ENCODE measurements at places on chromosomes 7 and 10. TPM values are rescaled to one million over a fixed set of nuclear protein-coding genes. Genes with fewer than 3 reads are reported as not detected.
A peak's percentile ranks its signal among the peaks of the same experiment; 100 is the strongest.

PRPS1L1 gene
- total RNA-seq, result not detected

RBP4 gene
- total RNA-seq, result not detected

GDF10 gene
- not detected for total RNA-seq

- DNase-seq, result no peak
Observed at GRCh38 chr10:1193561-1193960, 137.4 kb downstream of the WDR37 start.

GRCh38 chr7:45089341-45089891 is 647 bp upstream of the NACAD start:
- DNase-seq, result peak; percentile 58

DNA sequence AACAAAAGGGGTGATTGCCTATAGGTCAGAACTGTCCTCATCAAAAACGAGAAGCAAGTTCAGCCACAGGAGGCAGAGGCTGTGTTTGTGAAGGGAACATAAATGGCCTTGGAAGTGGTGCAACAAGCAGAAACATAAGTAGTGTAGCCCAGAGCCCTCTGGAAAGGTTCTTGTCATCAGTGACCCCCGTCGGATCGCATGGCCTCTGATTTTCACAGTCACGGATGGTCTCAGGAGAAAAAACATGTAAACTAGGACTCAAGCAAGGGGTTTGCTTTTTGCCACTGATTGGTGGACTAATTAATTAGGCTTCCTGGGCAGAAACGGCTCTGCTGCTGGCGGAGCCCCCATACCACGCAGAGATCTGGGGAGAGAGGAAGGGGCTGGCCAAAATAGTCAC is 496.5 kb upstream of the MKI67 start:
- no peak for DNase-seq

- DNase-seq, result no peak
Observed at GRCh38 chr7:147982307-147982706, 608.3 kb upstream of the C7orf33 start.

DNA sequence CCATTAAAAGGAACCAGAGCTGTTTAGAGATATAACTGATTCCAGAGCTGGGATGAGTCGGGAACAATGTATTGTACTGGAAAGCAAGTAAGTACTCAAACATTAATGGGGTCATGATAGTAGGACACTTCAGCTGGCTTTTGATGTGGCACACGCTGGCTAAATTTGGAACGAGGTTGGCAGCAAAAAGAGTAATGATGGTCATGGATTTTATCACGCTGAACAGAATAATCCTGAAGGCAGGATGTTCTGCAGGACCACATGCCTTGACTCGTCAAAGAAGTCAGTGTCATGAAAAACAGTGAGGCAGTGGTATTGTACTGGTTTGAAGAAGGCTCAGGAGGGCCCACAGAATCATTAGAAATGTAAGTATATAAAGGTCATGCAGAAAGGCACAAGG is 220.3 kb downstream of the SNX13 start:
- no peak for DNase-seq

GRCh38 chr7:64313740-64314491 is at the start of gene ZNF736:
TSS of gene ZNF736 (plus strand) at chr7:64313961. CDS start at chr7:64314151, 190 bp downstream.
- peak; percentile 92 for DNase-seq

Data from HFFc6 (cell line).